ENCODE measurements at places on chromosomes 6 and 20.

- no peak for DNase-seq
These were observed 38.9 kb downstream of the CSNK2A1 start for GRCh38 chr20:504632-505075.

GRCh38 chr20:17226410-17227218, at the start of gene PCSK2:
Gene PCSK2, plus strand, starts transcription at chr20:17227040. Its CDS starts 266 bp downstream, at chr20:17227306.
- peak; percentile 90 for DNase-seq

- DNase-seq: no peak
These were observed 31.0 kb downstream of the THEMIS start for GRCh38 chr6:127869772-127870404.

- no peak for DNase-seq
These were observed 26.8 kb upstream of the C20orf144 start for GRCh38 chr20:33635341-33635740.

DNA sequence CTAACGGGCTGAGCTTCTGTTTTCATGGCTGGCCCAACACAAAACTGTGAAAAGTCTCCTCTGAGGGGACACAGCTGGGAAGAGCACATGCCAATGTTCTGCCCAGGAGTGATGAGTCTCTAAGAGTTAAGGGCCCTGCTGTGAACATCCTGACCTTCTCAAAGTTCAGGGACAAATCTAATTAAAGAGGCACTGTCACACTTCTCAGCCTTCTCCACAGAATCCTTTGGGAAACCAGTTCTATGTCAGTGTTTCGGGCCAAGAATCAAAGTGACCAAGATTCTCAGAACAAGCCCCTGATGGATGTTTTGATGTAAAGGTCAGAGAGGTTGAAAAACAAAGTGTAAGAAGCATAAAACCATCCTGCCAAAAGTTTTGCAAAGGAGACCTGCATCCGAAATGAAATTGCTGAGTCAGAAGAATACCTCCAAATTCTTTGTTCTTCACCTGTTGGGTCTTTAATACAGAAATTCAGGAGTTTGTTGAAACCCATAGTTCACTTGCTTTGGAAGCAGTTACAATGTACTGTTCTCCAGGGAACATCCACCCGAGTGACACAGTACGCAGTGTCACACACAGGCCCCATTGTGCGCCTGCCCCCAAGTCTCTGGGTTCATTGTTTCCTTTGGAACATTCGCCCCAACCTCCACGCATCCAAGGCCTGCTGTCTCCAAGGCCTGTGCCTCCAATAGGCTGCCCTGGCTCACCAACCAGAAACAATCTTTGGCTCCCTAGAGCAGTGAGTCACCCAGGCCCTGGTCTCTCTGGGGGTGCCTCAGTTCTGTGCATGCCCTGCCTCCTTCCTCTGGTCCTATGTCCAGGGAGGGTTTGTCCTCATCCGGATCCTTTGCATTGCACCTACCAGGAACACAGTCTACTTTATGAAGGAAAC, 65.5 kb upstream of the QKI start:
- no peak for DNase-seq
